ENCODE measurements at places on chromosomes 6 and 20.

- DNase-seq, result no peak
Measured at GRCh38 chr20:51607170-51607569, 64.7 kb upstream of the NFATC2 start.

GRCh38 chr20:38307371-38308046, 3.6 kb downstream of the BPI start:
- DNase-seq, result no peak

GRCh38 chr20:5272268-5272667, 44.5 kb downstream of the PROKR2 start:
- DNase-seq, result no peak

DNA sequence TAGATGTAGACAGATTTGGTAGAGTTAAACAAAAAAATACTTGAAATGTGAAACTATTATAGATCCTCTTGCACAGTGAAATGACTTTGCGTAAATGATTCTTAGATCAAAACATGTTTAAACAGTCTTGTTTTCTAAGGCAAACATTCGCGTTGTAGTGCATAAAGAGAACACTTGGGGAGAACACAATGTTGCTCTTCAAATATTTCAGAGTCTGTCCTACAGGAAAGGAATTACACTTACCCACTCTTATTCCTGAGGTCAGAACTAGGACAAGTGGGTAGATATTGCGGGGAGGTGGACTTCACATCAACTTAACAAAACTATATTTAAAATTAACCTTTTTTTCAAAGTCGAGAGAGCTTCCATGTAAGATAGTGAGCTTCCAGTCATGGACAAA, 183.5 kb upstream of the PCSK2 start:
- no peak for DNase-seq

DNA sequence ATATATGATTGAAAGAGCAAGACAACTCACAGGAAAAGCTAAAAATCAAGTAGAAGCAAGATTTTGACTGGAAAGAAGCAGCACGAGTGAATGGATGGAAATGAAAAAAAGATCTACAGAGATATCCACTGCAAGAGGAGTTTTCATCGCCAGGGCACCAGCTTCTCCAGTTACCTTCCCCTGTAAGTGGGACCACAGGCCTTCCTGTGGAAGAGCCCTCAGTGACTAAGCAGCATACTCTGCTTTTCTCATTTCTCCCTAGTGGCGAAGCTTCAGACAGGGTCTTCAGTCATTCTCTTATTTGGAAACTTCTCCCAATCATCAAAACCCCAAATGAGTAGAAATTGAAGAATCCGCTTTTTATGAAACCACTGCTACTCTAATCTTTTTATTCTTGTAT, 40.5 kb downstream of the ADGRB3 start:
- no peak for DNase-seq

DNA sequence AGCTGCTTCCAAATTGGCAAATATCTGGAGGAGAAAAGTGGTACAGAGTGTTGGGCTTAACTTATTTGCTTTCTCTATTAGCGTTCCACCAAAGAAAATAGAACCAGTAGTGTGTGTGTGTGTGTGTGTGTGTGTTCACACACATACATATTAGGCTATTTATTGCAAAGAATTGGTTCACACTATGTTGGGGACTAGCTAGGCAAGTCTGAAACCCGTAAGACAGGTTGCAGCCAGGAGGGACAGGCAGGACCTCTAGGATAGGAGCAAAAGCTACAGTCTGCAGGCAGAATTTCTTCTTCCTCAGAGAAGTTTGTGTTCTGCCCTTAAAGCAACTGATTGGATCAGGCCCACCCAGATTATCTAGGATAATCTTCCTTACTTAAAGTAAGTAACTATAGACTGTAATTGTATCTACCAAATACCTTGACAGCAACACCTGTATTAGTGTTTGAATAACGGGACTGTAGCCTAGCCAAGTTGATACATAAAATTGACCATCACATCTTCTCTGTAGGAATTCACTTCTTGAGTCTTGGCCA, 12.8 kb downstream of the KCTD20 start:
- DNase-seq, result no peak

GRCh38 chr6:156978948-156979347, 201.8 kb downstream of the ARID1B start:
- no peak for DNase-seq

- DNase-seq, result no peak
Measured at GRCh38 chr6:34362909-34363680, 29.4 kb downstream of the NUDT3 start.

GRCh38 chr20:373171-373890, 7.2 kb upstream of the TRIB3 start:
- DNase-seq, result no peak

DNA sequence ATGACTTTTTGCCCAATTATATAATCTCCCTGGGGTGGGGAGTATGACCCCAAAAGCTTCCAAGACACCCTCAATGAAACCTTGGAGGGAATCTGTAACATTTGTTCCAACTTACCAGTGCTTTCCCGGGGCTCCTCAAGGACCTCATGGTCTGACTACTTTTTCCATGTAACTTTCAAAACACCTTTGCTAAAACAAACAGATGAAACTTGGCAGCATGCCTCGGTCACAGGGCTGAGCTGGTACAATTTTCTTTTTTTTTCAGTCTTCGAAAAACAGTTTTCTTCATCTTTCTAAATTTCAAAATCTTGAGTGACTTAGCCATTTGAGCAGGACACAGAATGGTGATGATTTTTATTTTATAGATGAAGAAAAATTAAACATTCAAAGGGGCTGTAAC, 241.2 kb downstream of the BMP7 start:
- no peak for DNase-seq

GRCh38 chr20:17661121-17661744, 20.8 kb downstream of the RRBP1 start:
- DNase-seq, result no peak

- no peak for DNase-seq
Measured at GRCh38 chr20:32962053-32962452, 42.2 kb downstream of the SUN5 start.

DNA sequence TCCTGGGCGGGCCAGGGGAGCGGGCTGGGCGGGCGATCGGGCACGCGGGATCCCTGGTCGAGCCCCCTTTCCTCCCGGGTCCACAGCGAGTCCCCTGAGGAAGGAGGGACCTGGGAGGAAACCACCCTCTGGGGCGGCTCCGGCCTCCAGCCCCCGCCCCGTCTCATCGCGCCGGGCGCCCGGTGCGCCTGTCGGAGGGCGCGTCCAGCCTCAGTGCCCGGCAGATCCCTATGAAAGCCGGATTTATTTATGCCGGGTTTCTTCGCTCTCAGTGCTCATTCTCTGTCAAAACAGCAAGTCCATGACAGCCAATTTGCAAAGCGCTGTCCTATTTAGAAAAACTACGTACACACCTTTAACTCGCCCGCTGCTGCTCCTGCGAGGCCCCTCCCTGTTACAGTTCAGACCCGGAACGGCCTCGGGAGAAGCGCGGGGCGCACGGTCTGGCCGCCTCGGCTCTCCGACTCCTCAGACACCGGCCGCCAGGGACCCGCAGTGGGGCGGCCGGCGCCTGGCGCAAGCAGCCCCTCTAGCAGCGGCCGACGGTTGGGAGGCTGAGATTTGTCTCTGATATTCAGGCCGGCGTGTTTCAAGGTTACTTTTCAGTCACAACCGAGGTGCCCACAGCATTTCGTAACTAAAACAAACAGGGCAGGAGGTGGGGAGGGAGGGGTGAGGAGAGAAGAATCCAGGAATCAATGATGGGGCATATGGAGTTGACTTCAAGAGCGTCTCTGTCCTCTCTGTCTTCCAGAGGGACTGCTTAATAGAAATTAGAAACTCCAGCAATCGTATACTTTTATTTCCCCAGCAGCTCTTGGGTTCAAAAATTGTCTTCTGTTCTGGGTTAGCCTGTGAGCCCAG, 782 bp upstream of the FOXA2 start:
- DNase-seq, result no peak
